HS-5 (cell line): ENCODE measurements at places on chromosomes 6 and 20.

- no peak for DNase-seq
Measured at GRCh38 chr6:94238868-94239267, 819.5 kb upstream of the EPHA7 start.

DNA sequence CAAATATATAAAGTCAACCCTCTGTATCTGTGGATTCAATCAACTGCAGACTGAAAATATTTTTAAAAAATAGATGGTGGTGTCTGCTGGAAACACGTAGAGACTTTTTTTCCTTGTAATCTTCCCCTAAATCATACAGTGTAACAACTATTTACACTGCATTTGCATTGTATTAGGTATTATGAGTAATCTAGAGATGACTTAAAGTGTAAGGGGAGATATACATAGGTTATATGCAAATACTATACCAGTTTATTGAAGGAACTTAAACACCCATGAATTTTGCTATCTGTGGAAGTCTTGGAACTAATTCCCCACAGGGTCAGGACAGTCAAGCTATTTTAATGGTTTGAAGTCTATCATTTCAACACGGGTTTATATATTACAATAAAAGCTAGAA lies 10.2 kb downstream of the HDAC2 start:
- no peak for DNase-seq

DNA sequence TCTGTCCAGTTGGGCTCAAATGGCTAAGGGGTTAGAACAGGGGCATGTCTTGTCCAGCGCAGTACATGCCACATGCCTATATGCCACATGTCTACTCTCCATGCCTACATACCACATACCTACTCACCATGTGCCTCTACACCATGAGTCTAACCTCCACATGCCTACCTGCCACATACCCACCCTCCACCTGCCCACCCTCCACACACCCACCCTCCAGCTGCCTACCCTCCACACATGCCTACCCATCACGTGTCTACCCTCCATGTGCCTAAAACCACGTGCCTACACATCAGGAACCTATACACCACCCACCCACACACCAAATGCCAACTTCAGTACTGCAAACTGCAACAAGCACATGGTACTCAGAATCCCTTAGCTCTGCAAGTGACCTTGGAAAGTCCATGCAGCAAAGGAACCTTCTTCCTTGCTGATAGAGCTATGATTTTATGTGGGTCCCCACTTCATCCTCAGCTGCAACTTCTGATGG lies 113.0 kb upstream of the CST7 start:
- no peak for DNase-seq

GRCh38 chr20:45407067-45407745 lies 883 bp upstream of the DBNDD2 start:
- DNase-seq, result no peak

DNA sequence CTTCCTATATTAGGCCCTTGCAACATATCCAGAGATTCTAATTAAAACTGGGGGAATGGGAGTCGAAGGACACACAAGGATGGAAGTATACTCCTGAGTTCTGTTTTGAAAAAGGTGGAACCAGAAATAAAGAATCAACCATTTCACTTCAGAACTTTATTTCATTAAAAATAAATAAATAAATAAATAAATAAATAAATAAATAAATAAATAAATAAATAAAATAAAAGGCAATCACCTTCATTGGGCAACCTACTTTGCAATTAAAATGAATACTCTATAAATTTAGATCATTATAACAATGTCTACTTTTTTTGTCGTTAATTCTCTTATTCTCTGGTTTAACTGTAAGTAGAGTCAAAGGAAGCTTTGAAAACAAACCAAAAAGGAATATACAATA lies 25.6 kb downstream of the GPR63 start:
- DNase-seq, result no peak

DNA sequence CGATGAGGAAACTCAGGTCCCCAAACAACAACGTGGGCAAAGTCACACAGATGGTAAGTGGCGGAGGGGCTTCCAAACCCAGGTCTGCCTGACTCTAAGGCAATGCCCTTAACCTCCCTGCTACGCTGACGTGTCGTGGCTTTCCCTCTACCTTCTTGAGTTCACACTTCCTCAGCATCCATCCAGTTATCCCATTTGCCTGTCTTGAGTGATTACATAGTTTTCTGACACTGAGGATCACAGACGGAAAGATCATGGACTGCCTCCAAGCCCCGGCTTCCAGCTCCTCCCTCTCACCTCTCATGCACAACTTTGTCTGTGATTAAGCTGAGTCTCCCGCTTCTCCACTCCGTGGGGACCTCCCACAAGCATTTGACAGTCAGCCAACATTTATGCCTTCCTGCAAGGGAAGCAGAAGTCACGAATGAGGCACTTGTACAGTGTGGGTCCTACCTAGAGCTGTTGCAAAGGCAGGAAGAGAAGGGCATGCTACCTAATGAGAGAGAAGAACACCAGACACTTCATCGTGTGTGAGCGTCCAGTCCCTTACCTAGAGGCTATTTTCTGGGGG lies 33.8 kb downstream of the TBC1D7 start:
- DNase-seq, result no peak

DNA sequence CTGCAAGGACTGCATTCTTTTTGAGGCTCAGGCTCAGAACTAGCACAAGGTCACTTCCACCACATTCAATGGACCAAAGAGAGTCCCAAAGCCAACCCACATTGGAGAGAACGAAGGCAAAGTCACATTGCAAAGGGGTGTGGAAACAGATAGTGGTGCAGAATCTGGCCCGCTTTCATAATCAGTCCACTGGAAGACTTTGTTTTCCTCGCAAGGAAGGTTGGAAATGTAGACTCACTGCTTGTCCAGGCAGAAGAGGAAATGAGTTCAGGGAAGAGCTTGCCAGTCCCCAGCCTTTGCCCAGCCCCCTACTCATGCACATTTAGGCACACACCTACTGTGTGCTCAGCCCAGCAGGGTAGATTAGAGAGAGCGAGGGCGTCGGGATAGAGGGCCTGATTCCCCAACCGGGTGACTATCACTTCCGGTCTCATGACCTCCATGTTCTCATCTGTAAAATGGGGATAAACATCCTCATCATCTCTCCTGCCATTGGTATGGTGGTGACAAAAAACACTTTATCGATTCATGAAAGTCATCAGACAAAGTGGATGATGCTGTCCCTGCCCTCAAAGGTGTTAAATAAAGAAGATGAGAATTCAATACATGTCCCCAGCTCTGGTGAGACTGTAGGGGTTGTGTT lies 24.3 kb upstream of the CCN5 start:
- DNase-seq, result no peak

DNA sequence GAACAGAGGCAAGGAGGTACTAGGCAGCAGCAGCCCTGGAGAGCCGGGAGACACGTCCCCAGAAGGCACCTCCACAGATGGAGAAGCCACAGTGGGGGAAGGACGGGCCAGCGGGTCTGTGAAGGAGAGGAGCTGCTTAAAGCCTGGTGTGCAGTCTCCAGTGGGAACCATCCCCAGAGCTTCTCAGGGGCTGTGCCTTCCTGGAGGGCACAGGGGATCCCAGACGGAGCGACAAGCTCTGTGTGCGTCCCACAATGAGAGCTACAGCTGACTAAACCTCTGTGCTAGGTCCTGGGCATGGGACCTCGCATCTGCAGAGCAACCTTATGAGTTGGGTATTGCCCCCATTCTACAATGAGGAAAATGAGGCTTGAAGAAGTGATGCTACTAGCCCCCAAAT lies 50.7 kb downstream of the EZR start:
- no peak for DNase-seq

DNA sequence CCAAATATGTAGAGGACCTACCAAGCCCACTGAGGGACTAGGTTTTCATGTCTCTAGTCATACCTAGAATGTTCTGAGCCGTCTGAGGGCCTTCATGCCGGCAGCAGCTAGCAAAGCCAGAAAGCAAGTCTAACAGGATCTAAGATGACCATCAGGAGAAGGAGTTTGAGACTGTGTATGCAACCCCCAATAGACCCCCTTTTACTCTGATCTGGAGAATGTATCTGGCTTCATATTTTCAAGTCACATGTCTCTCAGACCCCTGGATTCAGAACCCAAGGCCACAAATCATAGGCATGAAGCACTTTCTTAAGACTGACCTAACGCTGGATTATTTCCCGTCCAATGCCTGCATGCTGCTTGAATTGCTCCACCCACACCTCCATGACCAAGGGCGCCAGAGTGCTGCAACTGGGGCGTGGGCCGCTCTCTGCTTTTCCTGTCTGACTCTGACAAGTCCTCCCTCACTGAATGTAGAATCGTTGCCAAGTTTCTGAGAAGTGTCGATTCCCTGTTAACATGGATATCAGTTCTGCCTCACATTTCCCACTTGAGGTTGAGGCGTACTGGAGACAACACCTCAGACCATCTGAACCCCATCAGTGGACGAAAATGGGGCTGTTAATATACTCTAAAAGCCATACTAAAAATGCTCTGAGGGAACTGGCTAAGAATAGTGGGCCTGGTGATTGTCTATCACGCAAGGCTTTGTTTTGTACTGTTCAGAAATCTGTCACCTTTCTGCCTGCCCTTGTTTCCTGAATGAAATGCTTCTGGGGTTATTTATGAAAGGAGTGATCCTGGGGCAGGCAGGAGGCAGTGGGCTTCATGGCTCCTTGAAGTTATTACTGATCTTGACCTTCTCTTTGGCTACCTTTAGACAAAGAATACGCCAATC lies 23.9 kb upstream of the ASXL1 start:
- no peak for DNase-seq

- no peak for DNase-seq
Measured at GRCh38 chr6:134457941-134458340, 140.0 kb upstream of the SGK1 start.

DNA sequence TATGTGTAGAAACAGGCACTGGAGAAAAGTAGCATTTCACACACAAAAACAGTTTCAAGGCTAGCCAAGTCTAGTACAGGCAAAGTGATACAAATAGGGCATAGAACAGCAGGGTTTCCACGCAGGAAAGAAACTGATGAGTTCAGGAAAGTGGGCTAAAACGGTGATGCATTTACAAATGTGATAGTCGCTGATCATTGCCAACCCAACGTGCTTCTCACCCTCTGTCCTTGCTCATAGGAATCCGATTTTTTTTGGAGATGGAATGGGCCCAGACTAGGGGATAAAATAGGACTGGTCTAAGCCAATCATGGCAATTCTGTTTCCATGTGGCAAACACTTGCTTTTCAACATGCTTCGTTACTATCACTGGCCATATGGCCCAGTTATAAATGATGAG lies 536.6 kb downstream of the PRKN start:
- no peak for DNase-seq

DNA sequence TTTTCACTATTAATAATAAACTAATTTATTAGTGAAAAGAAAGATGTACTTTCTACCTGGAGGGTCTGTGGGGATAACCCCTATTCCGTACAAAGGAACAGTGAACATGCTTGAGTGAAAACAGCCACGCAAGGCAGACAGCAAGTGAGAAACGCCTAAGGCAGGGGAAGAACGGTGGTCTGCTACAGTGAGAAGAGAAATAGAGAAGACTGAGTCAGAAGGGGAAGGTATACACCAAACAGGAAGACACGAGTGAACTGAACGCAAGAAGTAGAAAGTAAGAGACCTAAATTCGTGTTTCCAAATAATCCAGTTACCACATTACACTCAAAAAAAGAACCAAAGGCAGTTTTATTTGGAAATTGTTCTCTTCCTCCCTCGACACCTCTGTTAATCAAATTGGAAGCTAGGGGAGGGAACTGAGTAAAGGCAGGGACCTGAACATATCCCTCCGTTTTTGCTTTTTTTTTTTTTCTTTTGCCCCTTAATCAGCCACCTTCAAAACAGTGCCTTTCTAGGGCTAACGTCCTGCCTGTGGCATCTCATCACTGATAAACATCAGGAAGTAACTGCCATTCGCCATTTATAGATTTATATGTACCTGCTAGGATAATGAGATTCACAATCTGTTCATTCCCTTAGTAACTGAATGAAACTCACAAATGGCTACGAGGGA lies 48.9 kb downstream of the ATXN1 start:
- no peak for DNase-seq

GRCh38 chr20:59954718-59955117 lies 3.5 kb upstream of the CDH26 start:
- no peak for DNase-seq

DNA sequence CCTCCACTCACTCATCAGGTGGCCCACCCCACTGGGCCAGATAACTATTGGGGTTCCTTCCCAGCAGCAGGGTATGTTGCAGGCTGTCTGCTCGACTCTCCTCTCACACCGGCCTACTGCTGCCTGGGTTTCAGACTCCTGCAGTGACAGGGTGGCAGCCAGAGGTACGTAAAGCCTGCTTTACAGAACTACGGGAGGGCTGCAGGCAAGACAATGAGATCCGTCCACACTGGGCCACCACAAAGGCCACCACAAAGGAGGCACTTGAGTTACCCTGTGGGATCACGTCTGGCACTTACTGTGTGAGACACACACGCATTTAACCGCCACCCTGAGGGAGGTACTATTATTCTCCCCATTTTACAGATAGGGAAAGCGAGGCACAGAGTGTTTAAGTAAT lies 78.5 kb downstream of the NFATC2 start:
- DNase-seq, result no peak

GRCh38 chr20:44309763-44310663 lies 989 bp downstream of the FITM2 start:
- peak; percentile 55 for DNase-seq
